ENCODE measurements at places on chromosomes 1 and 21. TPM values are rescaled to one million over a fixed set of nuclear protein-coding genes. Genes with fewer than 3 reads are reported as not detected.

DNA sequence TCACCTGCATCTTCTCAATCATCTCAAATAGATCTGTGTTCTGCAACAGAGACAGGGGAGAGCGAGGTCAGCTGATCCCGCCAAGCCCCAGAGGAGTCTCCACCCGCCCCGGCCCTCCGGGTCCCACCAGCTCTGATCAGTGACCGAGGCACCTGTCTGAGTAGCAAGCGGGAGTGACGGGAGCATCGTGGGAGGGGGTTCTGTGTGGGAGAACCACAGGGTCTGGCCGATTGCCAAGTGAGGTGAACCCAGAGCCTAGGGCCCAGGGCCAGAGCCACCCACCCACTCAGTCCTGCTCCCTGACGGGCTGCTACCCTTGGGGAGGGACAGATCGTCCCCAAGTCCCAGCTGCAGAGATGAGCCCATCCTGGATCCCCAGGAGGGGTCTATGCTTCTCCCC is 49.1 kb downstream of the RAP1GAP start:
- no peak for DNase-seq

DNA sequence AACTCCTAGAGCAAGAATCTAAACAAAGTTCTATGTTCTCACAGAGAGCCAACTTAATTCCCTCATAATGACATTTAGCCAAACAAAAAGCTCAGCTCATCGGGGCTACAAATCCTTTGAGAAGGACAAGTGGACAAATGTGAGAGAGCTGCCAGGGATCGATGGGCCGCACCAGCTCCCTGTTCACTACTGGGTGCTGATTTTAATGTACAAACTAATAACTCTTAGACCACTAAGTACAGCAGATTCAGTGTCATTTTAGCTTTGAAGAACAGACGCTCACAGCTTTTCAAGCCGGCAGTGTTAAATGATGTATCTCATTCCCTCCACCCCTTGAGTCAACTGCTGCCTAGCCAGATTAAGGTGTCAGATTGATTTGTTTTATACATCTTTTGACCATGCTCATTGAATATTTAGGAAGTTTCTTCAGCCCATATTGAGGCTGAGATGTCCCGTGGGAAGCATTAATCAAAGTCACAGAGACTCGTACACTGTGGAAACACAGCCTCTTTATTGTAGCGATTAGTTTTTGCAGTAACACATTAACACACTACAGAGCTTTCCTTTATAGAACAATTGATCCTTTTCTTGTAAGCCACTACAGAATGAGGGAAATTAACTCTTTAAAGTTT is 21.1 kb downstream of the PROX1 start:
- no peak for DNase-seq

GRCh38 chr21:26923986-26924385 is 42.9 kb downstream of the ADAMTS5 start:
- no peak for DNase-seq

DNA sequence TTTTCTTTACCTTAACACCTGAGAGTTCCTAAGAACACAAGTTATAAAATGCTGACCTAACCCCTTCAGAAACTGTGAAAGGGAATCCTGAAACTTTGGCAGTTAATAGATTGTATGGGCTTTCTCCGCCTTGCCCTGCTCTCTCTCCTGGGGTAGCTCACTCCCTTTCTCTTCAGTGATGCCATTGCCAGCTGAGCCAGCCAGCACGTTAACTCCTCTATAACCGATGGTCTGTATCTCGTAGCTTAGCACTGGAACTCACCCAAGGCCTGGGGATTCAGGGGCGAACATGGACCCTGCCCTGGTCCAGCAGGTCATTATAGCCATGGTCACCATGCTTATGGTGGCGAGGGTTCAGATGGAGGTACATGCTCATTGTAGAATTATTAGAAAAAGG is 40.7 kb downstream of the TRAPPC10 start:
- DNase-seq: no peak

GRCh38 chr1:51714374-51715019 is 97.6 kb downstream of the OSBPL9 start:
- DNase-seq: no peak

DNA sequence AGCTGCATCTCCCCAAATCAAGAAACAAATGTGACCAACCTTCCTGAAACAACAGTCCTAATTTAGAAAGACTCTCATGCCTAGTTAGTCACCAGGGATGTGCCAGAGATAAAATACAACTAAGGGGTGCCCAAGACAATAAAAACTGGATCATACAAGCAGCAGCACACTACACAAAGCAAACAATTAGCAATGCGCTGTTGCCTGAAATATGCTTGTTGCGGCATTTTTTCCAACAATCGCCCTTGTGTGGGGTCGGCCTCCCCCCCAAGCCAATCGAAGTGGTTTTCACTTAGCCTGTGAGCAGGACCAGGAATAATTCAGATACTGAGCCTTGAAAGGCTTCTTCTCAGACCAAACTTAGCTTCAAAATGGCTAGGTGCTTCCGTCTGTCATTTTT is 1.4 kb upstream of the STMN1 start:
- DNase-seq: no peak

NGF gene
- total RNA-seq: 20.4 TPM

DNA sequence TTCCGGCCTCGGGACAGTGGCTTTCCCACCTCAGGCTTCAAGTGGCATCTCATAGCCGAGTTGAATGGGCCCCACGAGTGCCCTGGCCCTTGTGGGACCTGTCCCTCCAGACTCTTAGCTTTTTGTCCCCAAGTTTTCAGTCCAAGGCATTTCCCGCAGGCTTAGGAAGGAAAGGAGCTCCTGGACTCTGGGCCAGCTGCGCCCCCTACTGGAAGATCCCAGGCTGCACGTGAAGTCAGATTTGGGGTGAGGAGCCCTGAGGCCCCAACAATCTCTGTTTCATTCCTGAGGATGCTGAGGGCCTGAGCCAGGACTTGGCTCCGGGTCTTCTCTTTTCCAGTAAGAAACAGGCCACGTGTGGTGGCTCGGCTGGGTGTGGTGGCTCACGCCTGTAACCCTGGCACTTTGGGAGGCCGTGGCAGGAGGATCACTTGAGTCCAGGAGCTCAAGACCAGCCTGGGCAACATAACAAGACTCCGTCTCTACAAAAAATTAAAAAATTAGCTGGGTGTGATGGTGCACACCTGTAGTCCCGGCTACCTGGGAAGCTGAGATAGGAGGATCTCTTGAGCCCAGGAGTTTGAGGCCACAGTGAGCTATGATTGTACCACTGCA is 67.4 kb downstream of the ARHGEF10L start:
- DNase-seq: peak; percentile 66

GRCh38 chr1:194295685-194296084 is 1109.3 kb upstream of the B3GALT2 start:
- no peak for DNase-seq

DNA sequence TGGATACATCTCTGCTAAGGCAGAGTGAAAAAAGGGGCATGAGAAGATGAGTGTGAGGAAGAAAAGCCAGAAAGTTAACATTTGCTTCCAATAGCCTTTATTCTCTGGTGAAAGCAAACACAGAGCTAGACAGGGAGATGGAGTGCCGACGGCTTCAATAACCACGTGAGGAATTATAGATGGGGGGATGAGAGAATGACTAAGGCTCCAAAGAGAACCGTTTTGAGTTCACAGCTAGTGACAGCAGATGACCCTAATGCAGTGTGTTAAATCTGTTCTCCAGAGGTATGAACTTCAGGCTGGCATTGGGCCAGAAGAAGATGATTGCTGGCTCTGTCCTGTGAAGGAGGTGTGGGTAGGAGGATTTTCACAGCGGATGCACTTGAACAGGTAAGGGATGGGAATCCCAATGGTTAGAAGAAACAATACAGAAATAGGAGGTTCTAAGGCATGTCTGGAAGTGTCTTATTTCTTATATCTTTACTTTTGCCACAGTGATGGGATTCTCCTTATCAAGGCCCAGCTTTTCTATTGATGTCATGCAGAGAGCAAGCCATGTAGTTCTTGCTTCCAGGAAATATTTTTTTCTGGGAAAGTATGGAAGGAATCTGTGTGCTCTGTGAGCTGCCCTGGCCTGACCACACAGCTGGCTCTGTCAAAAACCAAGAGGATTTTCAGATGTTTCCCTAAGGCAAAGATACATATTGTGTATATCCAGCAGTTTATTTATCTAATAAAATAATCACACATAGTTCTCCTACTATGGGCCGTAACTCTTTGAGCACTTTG is 573.8 kb downstream of the LTN1 start:
- no peak for DNase-seq

DNA sequence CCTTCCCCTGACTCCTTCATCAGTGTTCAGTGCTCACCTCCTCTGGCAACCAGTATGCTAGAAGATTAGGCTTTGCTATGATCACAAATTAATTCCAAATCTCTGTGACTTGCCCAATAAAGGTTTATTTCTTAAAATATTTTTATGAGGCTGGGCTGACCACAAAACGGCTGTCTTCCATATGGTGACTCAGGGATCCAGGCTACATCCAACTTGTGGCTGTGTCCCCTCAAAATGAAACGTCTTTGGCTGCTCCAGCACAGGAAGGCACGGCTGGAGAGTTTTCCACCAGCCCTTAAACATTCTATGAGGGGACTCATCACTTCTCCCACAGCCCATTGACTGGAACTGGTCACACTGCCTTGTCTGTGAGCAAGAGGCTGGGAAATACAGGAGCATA is 131.5 kb downstream of the HUNK start:
- no peak for DNase-seq

C1QTNF12 gene
- total RNA-seq: 2.4 TPM

GRCh38 chr1:4021136-4021973 is 121.3 kb upstream of the C1orf174 start:
- DNase-seq: no peak

GRCh38 chr1:6509220-6509918 is 17.9 kb upstream of the PLEKHG5 start:
- no peak for DNase-seq
